Mesenteric fat pad (tissue), 1 donor: ENCODE measurements at places on chromosomes 3 and 15. TPM values are rescaled to one million over a fixed set of nuclear protein-coding genes. Genes with fewer than 3 reads are reported as not detected.
A peak's percentile ranks its signal among the peaks of the same experiment; 100 is the strongest.

DNA sequence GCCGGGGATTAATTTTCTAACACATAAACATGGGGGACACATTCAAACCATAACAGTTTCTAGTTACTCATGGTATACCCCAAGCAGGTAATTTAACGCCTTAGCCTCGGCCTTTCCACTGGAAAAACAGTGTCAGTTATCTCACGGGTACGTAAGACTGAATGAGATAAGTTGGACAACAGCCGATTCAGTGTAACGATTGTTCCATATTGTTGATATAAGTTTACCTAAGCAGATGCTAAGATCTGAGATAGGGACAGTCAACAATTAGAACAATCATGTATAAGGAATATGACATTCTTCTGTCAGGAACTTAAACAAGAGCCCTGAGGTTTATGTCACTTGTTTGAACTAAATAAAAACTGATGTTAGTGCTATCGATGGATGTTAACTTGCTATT, 130.8 kb downstream of the GHSR start:
- no peak for DNase-seq

DNA sequence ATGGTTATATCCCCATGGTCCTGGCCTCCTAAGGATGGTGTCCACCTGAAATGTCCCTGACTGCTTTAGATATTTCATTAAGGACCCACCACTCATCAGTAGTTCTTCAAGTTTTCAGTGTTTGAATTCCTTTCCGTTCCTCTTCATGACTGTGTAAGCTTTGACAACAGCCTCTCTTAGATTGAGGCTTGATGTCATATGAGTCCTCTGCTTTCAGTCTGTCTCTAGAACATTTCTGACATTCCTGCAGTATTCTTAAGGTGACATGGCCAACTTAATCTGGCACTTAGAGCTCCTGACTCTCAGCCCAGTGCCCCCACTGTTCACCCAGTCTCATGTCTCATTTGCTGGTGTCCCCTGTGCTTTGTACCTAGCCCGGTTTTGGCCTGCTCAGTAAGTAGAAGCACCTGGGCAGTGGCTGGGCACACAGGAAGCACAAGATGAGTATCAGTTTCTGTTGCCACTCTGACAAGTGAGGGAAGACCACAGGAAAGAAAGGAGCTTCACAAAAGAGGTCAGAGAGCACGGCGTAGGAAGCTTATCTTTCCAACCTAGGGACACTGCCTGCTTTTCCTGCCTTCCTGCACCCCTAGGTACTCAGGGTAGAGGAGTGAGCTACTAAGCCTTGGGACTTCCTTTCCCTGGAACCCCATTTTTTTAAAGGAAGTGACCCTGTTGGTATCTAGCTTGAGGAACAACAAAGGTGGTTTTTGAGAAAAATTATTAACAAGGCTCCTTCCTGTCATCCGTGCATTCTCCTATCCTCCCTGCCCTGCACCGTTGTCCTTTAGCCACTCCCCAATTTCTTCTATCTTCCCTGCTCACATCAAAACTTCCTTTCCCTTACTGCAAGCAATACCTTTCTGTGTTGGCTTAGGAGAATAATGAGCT, 103.1 kb downstream of the KLHL25 start:
- no peak for DNase-seq

- DNase-seq: no peak
Observed at GRCh38 chr3:57383406-57383805, 90.9 kb upstream of the ASB14 start.

DNA sequence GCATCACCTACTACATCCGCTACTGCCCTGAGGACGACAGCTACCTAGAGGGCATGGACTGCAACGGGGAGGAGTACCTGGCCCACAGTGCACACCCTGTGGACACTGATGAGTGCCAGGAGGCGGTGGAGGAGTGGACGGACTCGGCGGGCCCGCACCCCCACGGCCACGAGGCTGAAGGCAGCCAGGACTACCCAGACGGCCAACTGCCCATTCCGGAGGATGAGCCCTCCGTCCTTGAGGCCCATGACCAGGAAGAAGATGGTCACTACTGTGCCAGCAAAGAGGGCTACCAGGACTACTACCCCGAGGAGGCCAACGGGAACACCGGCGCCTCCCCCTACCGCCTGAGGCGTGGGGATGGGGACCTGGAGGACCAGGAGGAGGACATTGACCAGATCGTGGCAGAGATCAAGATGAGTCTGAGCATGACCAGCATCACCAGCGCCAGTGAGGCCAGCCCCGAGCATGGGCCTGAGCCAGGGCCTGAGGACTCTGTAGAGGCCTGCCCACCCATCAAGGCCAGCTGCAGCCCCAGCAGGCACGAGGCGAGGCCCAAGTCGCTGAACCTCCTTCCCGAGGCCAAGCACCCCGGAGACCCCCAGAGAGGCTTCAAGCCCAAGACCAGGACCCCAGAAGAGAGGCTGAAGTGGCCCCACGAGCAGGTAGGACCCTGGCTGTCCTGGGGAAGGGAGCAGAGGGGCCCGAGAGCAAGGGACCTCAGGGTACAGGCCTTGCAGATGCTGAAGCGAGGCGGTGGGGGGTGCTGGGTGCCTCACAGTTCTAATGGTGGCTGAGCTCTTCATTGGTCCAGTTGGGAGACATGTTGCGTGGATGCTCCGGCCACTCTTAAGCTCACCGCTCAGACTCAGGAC, 168.6 kb downstream of the APBA2 start:
- DNase-seq: peak; percentile 74

DNA sequence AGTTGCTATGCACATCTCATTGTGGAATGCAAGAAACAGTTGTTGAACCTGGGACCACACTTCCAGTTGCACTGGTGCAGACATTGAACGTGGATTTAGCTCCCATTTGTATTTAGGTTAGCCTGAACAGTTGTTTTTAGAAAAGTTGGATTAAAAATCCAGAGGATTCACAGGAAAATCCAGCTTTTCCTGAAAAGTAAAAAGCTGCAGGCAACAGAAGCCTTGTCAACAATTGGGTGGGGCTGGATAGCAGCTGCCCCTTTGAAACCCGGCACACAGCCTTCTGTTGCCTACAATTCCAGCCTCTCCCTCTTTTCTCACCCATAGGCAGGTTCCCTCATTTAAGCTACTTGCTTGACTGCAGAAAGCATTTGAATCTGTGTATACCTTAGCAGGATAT, 165.3 kb upstream of the TBL1XR1 start:
- DNase-seq: no peak

DNA sequence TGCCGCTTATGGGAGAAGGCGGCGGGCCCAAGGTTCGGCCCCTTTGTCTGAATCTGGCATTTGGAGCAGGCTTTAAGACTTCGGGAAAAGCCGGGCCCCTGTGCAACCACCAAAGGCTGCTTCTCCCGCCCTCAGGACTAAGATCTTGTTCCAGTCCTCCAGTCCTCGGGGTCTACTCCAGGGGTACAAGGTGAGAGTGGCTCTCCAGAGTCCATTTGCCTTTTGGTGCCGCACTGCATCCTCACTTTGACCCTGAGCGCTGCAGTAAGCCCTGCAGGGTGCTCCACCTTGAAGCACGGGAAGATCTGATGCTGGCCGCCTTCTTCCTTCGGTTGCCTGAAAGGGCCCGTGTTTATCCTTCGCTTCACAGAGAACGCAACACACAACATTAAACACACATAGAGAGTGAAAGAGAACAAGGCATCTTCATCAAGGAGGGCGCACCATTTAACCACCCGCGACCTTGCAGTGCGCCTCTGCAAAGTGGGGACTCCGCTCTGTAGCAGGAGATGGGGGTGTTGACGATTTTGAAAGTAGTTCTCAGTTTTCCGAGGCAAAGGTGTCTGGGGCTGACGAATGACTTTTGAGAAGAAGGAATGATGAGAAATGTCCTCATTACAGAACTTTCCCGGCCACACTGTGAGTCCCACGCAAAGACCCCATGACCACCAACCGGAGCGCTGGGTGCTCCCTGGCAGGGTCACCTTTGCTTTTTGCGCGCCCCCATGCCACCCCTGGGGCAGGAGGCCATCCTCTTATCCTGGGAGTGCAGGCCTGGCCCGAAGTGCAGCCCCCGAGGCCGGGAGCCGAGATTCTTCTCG, 1.0 kb downstream of the PIGZ start:
- DNase-seq: no peak

DNA sequence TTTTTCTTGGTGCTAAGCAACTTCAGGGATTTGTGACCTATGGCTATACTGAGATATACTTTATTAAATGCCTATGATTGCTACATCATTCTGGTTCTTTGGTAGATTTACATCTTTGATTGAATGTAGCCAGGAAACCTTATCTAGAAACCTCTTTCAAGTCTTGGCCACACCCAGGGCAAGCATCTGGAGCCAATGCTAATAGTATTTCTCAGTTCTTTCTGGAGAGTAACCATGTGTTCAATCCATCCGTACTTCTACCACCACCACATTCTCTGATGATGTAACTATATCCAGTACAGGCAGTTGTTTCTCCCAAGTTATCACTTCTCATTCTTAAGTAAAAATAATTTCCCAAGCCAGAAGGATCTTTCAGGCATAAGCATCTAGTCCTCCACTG, 69.0 kb downstream of the NME9 start:
- no peak for DNase-seq

GRCh38 chr15:89399238-89400115, 64.9 kb upstream of the POLG start:
- DNase-seq: no peak

- DNase-seq: no peak
Observed at GRCh38 chr3:172258624-172259023, 189.6 kb downstream of the GHSR start.

GRCh38 chr3:45571216-45571615, 23.3 kb upstream of the LIMD1 start:
- peak; percentile 14 for DNase-seq

GRCh38 chr3:11507719-11508118, 136.0 kb downstream of the VGLL4 start:
- DNase-seq: no peak

- no peak for DNase-seq
Observed at GRCh38 chr3:41430886-41431285, 231.6 kb downstream of the CTNNB1 start.

The TM4SF1 gene
- 87.8 TPM for total RNA-seq

The DNAJA4 gene
- 21.4 TPM for total RNA-seq

The MKRN2OS gene
- not detected for total RNA-seq

The EPHA3 gene
- total RNA-seq: 2.8 TPM

The CBLB gene
- total RNA-seq: 97.9 TPM

The ECE2 gene
- not detected for total RNA-seq

The FBN1 gene
- 297 TPM for total RNA-seq

The IQCH gene
- total RNA-seq: 0.45 TPM
